Neuronal stem cell (in vitro differentiated cells): ENCODE measurements at places on chromosomes 7 and 10.

DNA sequence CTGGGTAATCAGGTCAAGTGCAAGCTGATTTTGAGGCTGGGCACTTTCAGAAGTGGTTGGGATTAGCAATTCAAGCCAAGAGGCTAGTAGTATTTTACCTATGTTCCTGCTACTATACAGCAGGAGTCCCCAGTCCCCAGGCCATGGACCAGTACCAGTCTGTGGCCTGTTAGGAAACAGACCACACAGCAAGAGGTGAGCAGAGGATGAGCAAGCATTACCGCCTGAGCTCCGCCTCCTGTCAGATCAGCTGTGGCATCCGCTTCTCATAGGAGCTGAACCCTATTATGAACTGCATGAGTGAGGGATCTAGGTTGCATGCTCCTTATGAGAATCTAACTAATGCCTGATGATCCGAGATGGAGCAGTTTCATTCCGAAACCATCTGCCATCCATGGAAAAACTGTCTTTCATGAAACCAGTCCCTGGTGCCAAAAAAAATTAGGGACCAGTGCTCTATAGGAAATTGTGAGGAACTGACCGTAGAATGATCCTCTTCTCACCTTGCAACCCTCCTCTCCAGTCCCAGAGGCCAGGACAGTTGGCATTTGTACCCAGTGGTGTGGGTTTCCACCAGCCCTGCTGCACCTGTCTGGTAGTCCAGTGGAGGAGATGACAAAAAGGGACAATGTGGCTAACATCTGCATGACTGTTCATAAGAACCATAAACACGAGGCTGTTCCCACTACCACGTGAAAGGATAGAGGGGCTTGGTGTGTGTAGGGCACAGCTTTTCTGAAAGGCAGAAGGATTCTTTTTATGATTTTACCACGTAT lies 172.5 kb downstream of the KIAA1217 start:
- DNase-seq, result no peak

- DNase-seq, result no peak
These were observed 41.9 kb downstream of the TCF7L2 start for GRCh38 chr10:112991888-112992491.

DNA sequence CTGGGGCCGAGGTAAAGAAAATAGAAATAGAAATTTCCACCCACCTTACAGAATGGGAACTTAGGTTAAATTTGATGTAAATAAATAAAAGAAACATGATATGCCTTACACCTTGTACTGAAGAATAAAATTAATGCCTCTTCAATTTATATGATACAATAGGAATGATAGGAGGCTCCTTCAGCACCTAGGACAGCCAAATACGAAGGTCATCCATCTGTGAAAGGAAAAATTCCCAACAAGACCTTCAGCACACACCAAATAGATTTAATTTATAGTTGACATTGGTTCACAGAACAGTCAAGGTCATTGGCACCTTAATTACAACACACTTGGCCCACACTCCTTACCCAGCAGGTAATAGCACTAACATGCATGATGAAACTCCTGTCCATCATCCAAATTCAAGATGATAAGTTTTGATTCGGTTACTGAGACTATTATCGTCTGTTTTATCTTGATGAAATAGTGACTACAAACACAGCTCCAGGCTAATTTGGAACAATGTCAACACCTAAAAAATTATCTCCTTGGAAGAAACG lies 250.9 kb downstream of the SNX13 start:
- no peak for DNase-seq

- DNase-seq, result no peak
These were observed 87.7 kb downstream of the NKX6-2 start for GRCh38 chr10:132698211-132698751.

DNA sequence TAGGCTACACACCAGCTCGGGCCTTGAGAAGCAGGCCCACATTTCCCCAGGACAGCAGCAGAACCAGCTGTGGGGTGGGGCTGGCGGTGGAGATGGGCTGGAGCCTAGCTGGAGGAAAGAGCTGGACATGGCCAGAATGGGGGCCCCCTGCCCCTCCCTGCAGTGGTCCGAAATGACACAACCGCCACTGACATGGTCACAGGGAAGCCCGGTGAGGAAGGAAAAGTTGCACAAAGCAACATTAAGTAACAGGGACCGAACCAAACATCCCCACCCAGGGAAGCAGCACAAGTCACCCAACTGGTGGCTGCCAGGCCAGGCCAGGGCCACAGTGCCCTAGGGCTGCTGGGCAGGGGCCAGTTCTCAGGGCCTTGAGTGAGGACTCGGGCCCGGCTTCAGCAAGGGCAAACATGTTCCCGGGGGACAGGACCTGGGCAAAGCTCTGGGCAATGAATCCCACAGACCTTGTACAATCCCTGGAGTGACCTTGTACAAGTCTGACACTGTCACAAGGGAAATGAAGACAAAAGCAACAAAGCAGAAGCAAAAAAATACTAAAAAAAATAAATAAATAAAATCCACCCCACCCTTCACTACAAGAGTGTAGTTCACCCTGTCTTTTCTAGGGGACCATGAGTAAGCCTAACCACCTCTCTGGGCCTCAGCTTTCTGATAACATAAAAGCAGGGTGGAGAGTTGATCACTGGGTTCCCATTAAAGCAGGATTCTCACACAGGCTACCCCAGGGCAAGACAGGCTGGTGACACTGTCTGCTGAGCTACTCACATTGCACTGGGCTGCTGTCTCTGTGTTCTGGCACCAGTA lies 33.0 kb downstream of the PSAP start:
- no peak for DNase-seq

DNA sequence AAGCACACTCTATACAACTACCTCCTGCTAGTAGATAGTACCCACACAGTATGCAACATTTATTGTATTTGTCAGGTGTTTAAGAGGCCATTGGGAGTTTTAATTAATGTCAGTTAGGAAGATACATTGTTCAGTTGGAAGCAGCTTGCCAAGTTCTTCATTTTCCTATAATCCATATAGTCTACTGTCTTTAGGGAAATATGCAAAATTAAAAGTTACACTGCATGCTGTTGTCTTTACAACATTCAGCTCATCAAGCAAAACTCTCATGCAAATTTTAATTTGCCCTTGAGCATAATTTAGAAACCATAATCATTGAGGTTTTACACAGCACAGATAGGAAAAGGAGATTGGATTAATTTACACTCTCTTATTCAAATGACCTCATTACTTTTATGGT lies 17.4 kb downstream of the FOXP2 start:
- DNase-seq, result no peak

- DNase-seq, result no peak
These were observed 92.0 kb downstream of the LYZL2 start for GRCh38 chr10:30537586-30537985.

- no peak for DNase-seq
These were observed 297.1 kb upstream of the LRGUK start for GRCh38 chr7:133830081-133830480.

DNA sequence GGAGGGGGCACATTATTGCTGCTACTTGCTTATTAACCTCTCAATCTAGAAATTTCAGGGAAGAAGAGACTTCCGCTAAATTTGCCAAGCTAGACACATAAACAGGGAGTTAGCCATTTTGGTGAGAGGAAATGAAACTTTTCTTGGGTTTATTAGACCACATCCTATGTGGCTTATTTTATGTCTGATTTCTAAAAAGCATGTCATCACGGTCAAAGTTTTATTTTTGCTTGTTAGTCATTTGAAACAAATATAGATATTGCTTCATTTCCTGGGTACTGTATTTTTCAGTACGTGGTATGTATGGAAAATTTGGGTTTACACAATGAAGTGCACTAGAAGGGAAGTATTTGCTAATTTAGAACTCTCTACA lies 144.1 kb downstream of the TCF7L2 start:
- DNase-seq, result no peak

- no peak for DNase-seq
These were observed 78.0 kb downstream of the MALSU1 start for GRCh38 chr7:23377134-23377533.

GRCh38 chr10:127041552-127041951 lies 136.3 kb downstream of the DOCK1 start:
- no peak for DNase-seq

GRCh38 chr10:106226142-106226541 lies 938.4 kb downstream of the SORCS1 start:
- no peak for DNase-seq

DNA sequence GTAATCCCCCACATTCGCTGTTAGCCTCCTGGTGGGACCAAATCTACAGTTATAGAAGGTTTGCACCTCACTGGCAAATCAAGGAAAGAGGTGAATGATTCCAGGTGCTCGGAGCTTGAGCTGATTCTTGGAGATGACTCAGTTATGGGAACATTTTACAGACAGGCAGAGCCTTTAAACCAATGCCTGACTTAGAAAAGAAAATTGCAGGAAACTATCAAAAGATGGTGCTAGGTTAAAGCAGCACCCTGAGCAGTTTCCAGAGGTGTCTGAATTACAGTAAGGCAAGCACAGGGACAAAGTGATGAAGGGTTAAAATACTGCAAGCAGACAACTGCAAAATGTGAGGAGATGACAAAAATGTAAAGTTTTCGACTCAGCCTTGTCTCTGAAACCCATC lies 2.9 kb downstream of the LRRTM3 start:
- no peak for DNase-seq

- DNase-seq, result no peak
These were observed 466.5 kb downstream of the PLXNA4 start for GRCh38 chr7:132109769-132110168.

- DNase-seq, result no peak
These were observed 126.3 kb upstream of the SEC61G start for GRCh38 chr7:54885285-54885684.

DNA sequence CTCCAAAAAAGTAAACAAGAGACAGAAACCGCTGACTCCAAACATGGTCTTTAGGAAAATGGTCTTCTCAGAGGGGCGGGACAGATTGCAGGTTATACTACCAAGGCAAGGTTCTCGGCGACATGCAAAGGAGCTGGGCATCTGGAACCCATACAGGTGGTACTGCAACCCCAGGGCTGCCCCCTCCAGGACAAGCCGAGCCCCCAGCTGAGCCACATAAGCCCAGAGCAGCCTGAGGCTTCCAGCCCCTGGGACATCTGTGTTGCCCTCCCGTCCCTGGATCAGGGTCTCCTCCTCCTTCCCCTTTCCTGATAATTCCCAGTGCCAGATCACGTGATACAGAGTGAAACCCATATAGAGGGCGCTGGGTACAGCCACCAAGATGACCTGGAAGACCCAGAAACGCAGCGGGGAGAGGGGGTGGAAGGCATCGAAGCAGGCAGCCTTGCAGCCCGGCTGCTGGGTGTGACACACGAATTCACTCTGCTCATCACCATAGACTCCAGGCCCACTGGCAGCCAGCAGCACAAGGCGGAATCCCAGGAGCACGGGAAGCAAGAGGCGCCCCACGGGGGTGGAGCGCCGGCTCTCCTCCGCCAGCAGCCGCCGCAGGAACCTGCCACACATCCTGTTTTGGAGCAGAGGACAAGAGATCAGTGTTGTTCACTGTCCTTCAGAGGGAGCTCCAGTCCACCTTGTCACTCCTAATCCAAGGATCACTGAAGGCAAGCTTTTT lies at the start of gene GJC3:
Gene GJC3 (minus strand): TSS at position 627 of the 736 bp plus-strand sequence. CDS start 0 bp downstream, at position 627.
- peak; percentile 20 for DNase-seq

- no peak for DNase-seq
These were observed 63.3 kb downstream of the FAM185A start for GRCh38 chr7:102811942-102812678.

GRCh38 chr10:124122211-124122610 lies 28.8 kb upstream of the CHST15 start:
- DNase-seq, result no peak

GRCh38 chr7:44305564-44306507 lies 19.6 kb downstream of the CAMK2B start:
- no peak for DNase-seq

- DNase-seq, result no peak
These were observed 4.7 kb downstream of the FXYD4 start for GRCh38 chr10:43376046-43376635.

GRCh38 chr7:17663061-17663675 lies 277.1 kb downstream of the SNX13 start:
- no peak for DNase-seq

DNA sequence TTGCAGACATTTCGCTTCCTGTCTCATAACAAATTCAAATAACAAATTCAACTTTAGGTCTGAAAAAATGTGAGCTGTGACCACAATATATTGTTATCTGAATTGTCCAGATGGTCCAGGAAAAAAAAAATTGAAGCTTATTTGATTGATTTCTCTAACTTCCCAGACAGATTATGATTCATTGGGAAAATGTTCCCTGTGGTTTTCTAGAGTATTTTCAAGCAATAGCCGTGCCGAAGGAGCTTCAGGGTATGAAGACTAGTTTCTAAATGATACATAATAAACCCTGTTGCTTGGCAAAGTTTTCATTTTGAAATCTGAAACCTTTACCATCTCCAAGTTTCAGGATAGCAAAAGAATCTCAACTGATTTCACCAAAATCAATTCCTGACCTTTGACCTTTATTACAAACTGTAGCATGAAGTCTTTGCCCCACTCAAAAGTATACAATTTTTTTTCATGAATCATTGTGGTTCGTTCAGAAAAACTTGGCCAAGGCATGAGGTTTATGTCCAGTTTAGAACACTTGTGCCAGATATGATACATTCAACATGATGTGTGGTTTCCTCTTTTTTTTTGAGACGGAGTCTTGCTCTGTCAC lies 109.9 kb downstream of the JCAD start:
- DNase-seq, result no peak

GRCh38 chr10:69043931-69044531 lies 43.9 kb upstream of the SRGN start:
- no peak for DNase-seq

GRCh38 chr7:51121931-51122425 lies 194.6 kb downstream of the COBL start:
- DNase-seq, result peak; percentile 8

- DNase-seq, result no peak
These were observed 58.9 kb downstream of the FAM53B start for GRCh38 chr10:124685261-124685660.

- no peak for DNase-seq
These were observed 8.6 kb downstream of the TSPAN13 start for GRCh38 chr7:16762177-16762576.

DNA sequence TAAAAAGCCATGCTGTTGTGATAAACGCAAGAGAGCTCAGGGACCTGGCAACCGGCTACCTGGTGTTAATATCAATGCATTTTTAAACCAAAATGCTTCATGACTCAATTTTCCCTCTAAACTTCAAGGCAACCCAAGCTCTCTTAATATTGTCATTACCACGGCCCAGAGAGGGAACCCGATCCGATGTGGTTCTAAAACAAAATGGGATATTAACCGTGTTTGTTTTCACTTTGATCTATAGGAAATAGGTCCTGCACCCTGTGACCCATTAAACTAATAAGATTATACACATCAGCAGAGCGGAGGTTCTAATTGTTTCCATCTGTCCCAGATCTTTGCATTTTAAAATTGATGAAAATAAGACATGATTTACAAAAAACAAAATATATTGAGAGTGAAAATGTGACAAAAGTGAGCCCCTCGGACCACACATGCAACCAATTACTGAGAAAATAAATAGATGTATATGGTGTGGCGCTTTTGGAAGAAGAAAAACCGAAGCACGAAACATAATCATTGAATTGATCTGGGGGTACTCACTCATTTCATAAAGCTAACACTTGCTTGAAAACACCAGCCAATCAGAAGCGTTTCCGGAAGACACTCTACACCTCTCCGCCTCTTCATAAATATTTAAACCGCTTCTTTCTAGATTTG lies 290.3 kb upstream of the NFE2L3 start:
- DNase-seq, result no peak
